Ureter (tissue), 1 donor: ENCODE measurements at places on chromosomes 7 and 10. TPM values are rescaled to one million over a fixed set of nuclear protein-coding genes. Genes with fewer than 3 reads are reported as not detected.
A peak's percentile ranks its signal among the peaks of the same experiment; 100 is the strongest.

GIMAP2 gene
- 11.5 TPM for total RNA-seq

TCAF1 gene
- total RNA-seq, result 40.6 TPM

ZPBP gene
- total RNA-seq, result 1.2 TPM

CLRN3 gene
- total RNA-seq, result not detected

SCART1 gene
- 5.3 TPM for total RNA-seq

CCZ1 gene
- total RNA-seq, result 85.2 TPM

DNA sequence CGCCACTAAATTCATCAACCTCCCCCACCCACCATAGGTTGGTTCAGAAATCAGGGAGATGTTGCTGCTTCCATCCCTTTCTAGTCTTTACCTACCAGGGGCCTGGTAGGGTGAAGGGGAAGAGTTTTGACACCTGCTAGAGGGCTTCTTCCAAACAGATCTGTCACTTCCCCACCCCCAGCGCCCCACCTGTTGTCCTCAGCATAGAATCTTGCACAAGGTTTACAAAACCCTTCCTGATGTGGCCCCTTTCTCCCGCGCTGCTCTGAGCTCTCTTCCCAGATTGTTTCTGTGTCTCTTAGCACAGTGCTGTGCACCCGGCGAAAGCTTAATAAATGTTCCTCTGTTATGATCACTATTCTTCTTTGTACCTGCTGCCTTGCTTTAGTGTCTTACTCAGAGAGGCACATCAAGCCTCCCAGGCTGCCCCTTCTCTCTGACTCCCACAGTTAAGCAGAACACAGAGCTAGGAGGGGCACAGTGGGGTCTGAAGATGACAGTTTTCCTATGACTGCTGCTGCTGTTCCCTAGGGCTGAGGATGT is 11.2 kb upstream of the C10orf95 start:
- DNase-seq, result no peak

GRCh38 chr10:72426986-72427385 is 72.3 kb upstream of the DNAJB12 start:
- DNase-seq, result no peak

GRCh38 chr7:109984729-109985128 is 1106.2 kb upstream of the LRRN3 start:
- DNase-seq, result no peak

DNA sequence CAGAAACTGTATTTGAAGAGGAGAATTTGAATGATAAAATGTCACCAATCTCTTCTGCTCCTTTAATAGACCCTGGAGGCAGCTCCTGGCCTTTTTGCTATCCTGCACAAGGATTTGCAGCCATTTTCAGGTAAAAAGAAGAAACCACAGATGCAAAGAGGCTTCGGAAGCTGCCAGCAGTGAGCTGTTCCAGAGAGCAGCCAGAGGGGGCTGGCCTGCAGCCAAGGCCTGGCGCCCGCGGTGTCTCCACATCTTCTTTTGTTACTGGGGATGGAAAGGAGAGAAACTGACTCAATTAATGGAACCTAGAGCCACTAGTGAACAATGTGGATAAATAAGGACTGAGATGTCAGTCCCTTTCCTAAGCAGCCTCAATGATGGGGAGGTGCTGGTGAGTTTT is 23.9 kb upstream of the GPR26 start:
- peak; percentile 25 for DNase-seq

DNA sequence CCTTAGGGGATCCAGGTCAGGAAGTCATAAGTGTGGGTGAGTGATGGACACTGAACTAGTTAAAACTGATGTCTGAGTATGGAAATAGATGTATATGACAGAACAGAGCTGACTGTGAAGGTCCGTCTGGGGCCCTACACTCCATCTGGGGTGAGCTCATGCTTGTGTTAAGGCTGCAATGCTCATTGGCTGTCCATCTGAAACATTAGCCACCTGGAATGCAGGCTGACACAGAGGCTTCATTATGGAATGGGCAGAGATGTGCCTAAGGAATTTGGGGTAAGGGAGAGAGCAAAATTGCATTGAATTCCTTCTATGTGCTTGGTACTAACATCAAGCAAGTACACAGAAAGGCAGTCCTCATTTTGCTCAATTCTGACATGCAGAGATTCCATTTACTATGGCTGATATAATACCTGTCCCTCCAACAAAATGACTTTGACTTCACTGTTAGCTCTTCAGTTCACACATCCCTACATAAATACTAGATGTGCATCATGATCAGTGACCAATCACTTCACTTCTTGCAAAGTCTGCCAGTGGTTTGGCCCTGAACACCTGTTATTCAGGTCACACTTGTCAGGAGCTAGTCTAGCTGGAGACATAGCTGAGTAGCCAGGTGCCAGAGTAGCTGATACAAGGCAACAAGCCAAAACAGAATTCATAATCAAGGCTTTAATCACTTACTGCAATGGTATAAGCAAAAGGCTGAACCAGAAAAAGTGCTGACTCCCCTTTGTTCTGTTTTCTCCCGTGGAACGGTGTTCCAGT is 128.9 kb upstream of the VWC2 start:
- no peak for DNase-seq

GRCh38 chr7:101820703-101821102 is 3.3 kb downstream of the CUX1 start:
- no peak for DNase-seq

GRCh38 chr7:83149466-83149865 is 13.2 kb downstream of the PCLO start:
- no peak for DNase-seq

- DNase-seq, result no peak
Observed at GRCh38 chr7:604884-605531, 85.4 kb upstream of the PDGFA start.

DNA sequence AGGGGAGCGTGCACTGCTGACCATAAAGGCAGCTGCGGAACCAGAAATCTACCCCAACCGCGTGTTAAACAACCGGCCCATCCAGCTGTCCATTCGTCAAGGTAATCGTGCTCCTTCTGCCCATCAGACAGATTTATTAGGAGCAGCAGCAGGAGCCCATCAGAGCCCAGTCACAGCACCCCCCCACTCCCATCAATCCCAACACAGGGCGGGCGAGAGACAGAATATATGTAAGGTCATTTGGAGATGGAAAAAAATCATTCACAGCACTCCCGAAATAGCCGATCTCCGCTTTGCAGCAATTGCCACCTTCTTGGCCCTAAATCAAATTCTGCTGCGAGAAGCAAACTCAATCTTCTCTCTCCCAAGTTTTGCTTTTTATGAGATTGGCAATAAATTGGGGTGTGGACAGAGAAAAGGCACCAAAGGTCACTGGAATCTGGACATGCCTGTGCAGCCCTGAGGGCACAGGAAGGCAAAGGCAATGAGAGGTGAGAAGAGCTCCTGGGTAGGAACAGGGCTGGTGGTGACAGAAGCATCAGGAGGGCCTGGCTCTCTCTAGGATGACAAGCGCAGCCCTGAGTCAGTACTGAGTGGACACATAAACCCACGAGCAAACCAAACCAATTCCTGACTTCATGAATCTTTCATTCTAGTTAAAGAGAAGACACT is 145.0 kb upstream of the ZMIZ1 start:
- no peak for DNase-seq

DNA sequence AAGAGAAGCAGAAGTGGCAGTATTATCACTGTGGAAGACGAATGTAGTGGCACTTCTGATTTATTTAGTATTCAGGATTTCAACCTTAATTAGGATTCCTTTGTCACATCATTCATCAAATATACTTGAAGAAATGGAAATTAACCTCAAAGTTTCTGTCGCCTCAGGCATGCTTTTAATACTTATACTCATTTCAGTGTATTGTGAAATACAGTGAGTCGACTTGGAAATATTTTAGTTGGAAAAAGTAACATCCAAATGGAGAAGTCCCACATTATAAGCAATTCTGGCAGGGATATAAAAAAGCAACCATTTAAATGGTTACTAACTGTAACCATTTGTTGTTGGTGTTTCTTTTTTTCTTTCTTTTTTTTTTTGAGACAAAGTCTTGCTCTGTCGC is 648.8 kb downstream of the ARL4A start:
- no peak for DNase-seq

DNA sequence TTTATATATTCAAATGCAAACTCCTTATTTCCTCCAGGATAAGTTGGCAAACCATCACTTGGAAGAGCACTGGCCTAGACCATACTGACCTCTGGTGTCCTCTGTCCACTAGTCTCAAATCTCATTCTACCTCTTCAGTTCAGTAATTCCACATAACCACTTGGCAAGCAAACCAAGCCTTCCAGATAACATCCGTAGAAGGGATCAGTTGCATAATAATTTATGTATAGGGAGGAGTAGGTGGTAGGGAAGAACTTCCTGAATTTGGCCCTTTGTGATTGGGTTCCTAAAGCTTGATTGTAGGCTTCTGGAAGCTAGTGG is 55.0 kb downstream of the WAC start:
- no peak for DNase-seq

DNA sequence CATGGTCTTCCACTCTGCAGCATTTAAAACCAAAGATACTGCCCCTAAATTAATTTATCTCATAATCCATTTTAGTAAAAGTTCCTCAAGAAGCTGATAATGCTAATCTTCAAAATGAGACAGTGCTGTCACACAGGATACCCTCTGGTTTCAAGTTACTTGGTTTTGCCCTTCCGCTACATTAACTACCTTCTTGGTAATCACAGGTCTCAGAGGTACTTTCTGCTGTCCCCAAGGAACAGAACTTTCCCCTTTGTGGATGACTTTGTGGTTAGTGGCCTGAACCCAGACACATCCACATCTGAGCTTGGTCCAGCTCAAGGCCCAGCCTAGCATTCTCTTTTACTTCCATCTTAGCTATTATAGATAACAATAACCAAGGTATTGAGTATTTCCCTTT is 88.8 kb upstream of the TMEM26 start:
- no peak for DNase-seq

DNA sequence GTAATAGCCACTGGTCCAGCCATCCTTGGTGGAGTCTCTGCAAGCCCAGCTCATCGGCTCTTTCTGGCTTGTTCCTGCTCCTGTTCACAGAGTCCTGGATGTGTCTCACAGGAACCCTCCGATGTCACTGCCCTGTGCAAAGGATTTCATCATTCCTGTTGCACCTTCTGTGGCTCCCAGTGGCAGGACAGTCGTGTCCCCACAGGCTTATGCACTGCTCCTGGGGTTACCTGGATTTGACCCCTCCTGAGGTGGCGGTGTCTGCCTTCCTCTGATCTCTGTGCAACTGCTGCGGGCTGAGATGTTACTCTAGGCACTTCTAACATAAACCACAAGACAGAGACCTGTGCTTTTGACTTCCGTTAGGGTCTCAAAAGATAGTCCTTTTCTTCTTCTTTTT is 30.6 kb downstream of the APBB1IP start:
- no peak for DNase-seq

DNA sequence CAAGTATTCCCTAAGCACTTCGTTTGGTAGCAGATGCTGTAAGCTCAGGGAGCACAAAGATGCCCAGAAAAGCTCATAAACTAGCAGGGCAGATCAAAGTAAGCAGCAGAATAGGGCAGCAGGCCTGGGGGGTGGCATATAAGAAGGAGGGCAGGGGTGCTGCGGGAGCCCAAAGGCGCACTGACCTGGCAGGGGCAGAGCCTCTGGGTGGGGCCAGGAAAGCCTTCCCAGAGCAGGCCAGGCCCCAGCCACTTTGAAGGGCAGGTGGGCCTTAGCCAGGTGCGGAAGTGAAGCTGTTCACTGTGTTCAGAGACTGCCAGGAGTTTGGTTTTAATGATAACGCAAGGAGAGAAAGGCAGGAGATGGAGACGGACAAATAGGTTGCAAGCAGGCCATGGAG is 3.9 kb downstream of the GDF10 start:
- no peak for DNase-seq

DNA sequence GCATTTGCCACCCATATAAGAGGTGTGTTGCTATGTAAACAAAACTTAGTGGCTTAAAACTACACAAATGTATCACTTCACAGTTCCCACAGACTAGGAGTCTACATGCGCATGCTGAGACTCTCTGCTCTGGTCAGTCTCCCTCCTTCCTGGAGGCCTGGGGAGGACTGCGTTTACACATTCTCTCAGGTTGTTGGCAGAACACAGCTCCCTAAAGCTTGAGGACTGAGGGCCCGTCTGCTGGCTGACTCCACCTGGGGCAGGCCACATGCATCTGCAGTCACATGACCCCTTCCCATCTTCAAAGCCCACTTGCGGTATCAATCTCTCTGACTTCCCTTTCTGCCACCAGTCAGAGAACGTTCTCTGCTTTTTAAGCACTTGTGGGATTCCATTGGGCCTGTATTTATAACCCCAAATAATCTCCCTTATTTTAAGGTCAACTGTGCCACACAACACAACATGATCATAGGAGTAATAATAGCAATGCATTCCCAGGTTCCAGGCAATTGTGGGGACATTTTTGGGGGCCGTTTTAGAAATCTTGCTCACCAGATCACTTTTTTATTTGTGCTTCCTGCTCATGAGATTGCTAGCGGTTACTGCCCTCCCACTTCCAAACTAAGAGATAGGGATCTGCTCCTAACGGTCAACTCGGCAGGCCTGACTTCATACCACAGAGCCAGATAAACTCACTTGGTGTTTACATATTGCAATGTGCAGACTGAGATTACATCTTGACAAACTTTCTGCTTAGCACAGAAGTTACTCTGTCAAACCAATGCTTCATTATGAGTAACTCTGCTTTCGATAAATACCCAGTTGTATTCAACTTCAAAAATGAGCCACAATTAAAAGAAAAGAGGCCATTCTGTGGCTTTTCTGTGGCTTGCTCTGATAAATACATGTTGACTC is 96.3 kb downstream of the ALOX5 start:
- peak; percentile 65 for DNase-seq

DNA sequence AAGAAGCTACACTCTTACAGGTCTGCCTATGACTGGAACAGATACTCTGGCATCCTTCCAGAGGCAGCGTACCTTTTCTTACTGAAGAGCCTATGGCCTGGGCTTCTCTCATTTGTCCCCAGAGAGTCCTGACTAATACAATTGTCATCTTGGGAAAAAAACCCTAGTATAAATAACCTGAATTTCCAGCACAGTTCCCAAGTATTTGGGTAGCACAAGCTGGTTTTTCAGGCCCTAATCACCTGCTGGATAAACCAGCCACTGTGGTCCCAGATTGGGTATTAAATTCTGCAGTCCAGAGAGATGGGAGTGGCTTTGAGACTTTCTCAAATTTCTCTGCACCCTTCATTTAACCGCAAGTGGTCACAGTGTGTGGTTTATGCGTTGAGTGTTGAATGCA is 186.8 kb upstream of the NEBL start:
- no peak for DNase-seq

DNA sequence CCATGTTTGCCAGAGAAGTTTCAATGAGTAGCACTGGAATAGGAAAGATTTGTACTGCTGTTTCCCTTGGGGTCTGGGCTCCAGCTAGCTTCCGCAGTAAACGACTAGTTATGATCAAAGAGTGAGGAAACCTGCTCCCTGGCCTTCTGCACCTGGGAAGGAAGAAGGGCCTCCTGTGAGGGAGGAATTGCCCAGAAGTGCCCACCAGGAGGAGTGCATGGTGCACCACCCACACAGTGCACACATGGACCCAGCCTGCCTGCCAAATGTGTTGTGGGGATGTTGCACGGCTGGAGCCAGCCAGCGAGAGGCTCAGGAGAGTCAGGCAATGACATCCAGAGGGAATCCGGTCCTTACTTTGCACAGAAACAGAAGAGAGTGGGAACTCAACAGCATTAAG is 27.0 kb upstream of the FAM107B start:
- no peak for DNase-seq
